Kidney tubule cell (primary cell): ENCODE measurements at places on chromosomes 16 and 17.

GRCh38 chr17:1769822-1770477 is 8.1 kb downstream of the SERPINF1 start:
- peak; percentile 68 for DNase-seq

DNA sequence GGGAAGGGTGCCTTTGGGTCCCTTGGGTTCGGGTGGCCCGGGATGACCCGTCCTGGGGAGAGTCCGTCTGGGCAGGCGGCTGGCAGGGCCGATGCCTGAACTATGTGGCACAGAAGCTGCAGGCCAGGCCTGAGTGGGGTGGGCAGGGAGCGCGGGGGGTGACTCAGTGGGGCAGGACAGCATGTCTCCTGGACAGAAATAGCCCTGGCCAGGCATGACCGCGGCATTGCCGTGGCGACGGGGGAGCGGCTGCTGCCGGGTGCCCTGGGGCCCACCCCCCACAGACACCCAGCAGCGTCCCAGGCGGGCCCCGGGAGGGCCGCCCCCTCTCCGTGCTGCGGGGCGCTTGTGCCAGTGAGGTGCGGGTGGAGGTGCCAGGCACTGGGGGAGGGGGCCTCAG is 1.8 kb upstream of the C1QTNF8 start:
- peak; percentile 41 for DNase-seq

- DNase-seq = peak; percentile 56
Measured at GRCh38 chr17:32697728-32698625, 178.9 kb downstream of the MYO1D start.

DNA sequence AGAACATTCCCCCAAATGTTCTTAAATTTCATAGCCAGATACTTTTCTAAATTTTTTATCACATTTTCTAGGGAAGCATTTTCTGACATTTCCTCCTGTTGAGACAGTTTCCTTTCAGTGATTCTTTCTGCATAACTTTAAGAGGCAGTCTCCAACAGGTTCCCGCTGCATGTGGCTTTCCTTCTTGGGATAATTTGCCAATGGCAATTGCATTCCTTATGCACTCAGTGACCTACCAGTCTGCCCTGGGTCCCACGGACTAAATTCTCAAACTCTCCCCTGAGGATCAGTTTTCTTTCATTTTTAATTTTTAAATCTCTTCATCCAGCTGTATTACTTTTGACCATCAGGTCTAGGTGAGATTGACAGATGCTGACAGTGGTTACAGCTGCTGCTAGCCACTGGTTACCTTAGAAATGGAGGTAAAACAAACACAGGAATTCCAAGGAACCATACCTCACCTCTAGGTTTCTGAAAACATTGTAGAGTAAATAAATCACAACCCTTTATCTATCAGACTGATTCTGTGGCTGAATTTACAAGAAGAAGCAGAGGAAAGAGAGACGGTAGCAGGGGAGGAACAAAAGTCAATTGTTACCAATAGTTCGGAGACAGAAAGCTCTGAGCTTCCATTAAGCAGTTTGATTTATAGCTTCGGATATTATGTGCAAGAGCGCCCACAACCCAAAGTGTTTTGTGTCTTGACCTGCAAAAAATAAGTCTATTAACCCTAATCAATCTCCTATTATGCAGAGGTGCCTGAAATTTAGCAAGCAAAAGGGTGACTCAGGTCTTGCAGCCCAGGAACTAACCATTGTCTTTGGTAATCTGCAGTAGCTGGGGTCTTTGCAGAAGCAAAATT is 216.0 kb downstream of the PMP22 start:
- no peak for DNase-seq

GRCh38 chr17:43129671-43130010 is 4.5 kb upstream of the BRCA1 start:
- no peak for DNase-seq

- peak; percentile 76 for DNase-seq
Measured at GRCh38 chr16:85916141-85916890, 17.4 kb downstream of the IRF8 start.

DNA sequence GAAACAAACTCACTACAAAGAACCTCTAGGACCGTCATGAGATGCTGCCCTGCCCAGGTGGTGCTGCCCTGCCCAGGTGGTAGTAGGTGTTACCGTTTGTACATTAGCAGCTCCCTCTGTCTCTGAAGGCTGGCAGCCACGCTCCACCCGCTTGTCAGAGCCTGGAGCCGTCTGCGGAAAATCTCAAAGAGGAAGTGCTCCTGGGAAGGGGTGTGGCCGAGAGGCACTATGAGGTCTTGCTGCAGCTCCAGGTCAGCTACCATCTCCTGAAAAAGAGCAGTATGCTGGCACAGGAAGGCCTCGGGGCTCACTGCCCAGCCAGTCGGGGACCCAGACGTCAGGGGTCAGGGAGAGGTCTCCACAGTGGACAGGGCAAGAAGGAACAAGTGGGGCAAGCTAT is 28.3 kb downstream of the ZNF276 start:
- DNase-seq = peak; percentile 26
